ENCODE measurements at places on chromosomes 6 and 20.

GRCh38 chr6:39057251-39058155 lies 8.9 kb downstream of the GLP1R start:
- no peak for DNase-seq

DNA sequence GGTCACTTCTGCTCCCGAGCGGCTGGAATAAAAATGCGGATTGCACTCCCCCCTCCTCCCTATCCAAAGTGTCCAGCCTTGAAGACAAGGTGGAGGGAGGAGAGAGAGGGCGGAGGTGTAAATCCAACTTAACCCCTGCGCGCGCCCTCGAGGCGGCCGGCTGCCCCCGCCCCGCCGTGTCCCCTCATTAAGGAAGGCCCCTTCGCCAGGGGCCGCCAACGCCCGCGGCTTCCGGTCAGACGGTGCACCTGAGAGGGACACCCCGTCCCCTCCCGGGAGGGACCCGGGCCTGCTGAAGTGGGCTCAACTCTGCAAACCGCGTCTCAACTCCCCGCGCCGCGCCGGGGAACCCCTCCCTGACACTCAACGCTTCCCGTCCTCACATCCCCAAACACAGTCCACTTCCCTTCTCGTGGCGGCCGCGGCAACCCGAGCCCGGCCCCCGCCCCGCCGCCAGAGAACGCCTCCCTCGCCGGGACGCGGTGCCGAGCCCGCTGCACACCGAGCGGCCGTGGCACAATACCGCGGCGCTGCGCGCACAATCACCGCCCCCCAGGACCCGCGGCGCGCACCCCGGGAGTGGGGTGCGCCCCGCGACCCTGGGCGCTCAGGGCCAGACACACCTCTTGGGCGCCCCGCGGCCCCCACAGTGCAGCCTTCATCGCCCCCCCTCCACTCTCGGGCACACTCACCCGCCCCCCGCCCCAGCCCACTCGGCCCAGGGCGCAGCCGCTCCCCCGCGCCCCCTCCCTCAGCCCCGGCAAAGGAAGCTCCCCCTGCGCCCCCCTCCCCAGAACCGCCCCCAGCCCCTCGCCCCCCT lies 102.5 kb downstream of the NOL4L start:
- peak; percentile 48 for DNase-seq

GRCh38 chr20:4016340-4017050 lies 1.1 kb upstream of the RNF24 start:
- DNase-seq: no peak

DNA sequence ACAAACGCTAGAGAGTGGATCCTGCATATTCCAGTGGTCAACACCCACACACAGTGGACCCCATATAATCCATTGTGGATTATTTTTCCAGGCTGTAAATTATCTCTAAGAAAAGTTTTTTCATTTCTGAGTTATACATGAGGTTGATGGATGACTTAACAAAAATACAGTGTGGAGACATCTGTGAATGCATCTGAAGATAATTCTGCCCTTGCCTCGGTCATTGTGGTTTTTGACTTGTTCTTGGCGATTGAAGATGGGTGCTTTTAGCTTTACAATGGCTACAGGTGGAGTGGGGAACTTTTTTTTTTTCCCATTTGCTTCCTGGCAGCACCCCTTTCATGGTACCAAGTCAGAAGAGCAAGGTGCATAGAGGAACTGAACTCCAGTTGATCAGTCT lies 242.7 kb downstream of the MYLK4 start:
- no peak for DNase-seq

DNA sequence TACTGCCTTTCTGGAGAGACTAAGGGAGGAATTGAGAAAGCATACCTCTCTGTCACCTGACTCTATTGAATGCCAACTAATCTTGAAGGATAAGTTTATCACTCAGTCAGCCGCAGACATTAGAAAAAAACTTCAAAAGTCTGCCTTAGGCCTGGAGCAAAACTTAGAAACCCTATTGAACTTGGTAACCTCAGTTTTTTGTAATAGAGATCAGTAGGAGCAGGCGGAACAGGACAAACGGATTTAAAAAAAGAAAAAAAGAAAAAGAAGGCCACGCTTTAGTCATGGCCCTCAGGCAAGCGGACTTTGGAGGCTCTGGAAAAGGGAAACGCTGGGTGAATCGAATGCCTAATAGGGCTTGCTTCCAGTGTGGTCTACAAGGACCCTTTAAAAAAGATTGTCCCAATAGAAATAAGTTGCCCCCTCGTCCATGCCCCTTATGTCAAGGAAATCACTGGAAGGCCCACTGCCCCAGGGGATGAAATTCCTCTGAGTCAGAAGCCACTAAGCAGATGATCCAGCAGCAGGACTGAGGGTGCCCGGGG lies 43.1 kb upstream of the RNF182 start:
- DNase-seq: no peak

DNA sequence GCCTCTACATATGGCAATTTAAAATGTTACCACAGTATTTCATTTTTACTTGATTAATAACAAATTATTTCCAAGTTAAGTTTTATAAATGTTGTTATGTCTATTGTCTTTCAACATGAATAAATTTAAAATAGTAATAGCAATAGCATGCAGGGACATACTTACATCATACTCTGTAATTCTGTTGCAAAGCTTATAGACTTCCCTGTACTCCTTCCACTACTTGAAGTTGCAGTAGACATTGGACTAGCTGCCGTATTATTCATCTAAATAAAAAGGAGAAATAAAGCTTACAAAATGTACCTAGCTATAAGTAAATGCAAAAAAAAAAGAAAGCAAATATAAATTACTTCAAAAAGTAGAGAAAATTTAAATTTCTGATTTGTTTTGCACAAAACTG lies 12.7 kb downstream of the SUPT3H start:
- DNase-seq: no peak

DNA sequence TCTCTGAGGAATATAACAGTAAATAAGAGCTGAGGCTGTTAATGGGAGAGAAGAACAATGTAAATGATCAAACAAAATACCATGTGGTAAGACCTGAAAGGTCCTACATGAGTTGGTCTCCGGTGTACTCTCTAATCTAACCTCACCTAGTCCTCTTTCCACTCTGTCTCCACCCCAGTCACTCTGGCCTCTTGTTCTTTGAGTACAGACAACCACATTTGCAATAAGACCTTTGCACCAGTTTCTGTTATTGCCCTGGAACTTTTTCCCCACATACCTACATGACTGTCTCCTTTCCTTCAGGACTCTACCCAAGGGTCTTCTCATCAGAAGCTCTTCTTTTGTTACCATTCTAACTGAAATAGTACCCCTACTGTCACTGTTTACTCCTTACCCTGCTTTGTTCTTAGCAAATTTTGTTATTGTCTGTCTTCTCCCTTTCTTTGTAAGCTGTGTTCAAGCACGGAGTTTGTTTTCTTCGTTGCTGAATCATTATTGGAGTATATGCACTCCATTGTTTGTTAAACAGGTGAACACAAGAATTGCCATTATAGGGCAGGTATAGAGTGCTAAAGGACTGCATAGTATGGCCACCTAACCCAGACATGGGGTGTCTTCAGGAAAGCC lies 37.3 kb downstream of the MAPK14 start:
- DNase-seq: no peak

- DNase-seq: peak; percentile 90
Observed at GRCh38 chr20:47557218-47557617, 55.5 kb downstream of the NCOA3 start.

- no peak for DNase-seq
Observed at GRCh38 chr20:51900443-51900842, 98.1 kb upstream of the SALL4 start.

- DNase-seq: peak; percentile 99
Observed at GRCh38 chr20:35768731-35769664, 2.8 kb upstream of the PHF20 start.

DNA sequence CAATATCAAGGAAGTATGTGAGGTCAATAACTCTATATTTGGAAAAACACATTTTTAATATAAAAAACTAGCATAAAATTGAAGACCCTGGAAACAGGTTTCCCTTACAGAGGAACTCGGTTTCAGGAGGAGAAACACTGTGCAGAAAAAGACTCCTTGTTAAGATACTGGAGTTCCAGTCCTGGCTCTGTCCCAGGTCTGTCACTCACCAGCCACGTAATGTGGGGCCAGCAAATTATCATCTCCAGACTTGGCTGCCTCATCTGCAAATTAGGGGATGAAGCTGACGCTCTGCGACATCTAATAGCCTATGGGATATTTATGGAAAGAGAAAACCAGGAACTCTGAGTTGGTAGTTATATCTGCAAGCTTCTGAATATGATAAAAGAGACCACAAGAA lies 702.7 kb downstream of the EPHA7 start:
- DNase-seq: no peak

DNA sequence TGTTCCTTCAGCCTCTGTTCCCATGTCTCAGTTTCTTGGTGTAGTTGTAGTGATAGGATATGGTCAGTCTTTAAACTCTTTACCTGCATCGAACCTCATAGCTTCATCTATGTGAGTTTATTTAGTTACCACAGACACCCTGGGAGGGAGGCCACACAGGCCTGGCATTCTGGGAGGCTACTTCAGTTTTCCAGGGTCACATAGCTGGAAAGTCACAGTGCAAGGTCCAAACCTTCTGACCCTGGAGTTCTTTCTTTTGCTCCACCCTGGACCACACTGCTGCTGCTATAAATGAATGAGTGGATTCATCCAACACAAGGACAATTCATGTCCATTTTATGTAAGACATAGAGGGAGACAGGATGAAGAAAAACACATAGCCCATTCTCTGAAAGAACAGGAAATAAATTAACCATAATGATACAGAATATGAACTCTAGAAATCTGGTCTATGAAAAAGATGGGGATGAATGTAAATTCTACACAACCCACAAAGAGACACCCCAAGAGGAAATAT lies 60.8 kb downstream of the LAMA4 start:
- no peak for DNase-seq

All from SJCRH30 (cell line).